ENCODE measurements at places on chromosomes 11 and 22.

- no peak for DNase-seq
These were observed 11.0 kb upstream of the CCDC34 start for GRCh38 chr11:27373856-27374602.

DNA sequence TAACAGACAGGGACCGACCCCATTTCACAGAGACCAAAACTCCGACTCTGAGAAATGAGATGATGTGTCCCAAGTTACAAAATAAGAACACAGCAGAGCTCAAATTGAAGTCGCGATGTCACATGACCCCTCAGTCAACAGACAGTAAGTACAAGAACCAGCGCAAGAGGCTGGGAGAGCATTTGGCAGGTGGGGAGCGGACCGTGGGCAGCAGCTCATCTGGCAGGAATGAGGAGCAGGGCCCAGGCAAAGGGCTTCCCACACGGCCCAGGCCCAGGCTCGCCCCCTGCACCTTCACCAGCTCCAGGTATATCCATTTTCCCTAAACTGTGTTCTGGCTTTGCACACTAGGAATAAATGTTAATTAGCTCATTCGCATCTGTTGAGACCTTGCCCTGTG lies 34.3 kb downstream of the SCUBE1 start:
- peak; percentile 91 for DNase-seq

GRCh38 chr11:19832086-19832750 lies 119.6 kb downstream of the NAV2 start:
- DNase-seq: no peak

DNA sequence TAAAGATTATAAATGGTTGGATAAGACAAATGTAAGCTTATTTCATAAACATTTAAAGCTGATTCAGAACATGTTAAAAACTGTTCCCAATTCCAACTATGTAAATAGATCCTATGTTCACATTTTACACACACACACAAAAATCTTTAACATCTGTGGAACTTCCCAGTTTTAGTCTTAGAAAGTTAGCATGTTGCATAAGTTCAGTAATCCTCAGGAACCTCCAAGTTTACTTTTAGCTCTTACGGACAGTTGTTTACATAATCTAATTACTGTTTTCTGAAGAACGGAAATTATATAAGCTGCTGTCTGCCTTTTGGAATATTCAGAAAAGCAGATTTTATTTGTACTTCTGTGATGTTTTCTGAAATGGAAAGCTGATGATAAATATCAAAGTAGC lies 53.3 kb downstream of the PANX1 start:
- no peak for DNase-seq

GRCh38 chr22:29443452-29443851 lies 5.1 kb downstream of the RFPL1 start:
- no peak for DNase-seq

GRCh38 chr11:91086028-91086427 lies 863.2 kb upstream of the CHORDC1 start:
- DNase-seq: no peak

DNA sequence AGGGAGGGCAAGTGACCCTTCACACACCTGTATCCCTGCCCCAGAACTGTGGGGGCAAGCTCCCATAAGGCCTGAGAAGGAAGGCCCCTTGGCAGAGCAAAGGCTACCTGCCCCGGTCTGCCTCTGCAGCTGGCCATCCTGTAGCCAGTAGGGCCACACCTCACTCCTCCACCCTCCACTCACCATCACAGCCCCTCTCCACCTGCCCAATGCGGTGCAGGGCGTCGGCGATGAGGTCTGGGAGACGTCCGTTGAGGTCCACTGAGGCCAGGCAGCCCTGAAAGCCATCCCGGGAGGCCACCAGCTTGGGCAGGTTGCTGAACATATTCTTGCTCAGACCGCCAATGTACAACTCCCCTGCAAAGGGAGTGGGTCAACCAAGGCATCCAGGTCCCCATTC lies 57.5 kb downstream of the SLC22A12 start:
- no peak for DNase-seq

DNA sequence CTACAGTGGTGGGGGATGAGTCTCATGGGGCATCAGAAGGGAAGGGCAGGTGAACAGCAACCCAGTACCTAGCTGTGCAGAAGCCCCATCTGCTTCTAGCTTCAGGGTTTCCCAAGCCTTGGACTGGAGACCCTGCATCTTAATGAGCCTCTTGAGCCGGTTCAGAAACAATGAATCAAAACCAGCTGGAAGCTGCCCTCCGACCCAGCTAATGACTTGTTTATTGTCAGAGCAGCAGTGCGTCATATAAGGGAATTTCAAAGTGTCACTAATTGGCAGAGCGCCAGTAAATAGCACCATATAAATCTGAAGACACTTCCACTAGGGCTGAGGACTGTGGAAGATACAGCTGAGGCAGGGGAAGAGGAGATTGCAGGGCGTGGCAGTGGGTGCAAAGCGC lies 57.5 kb downstream of the RPUSD4 start:
- no peak for DNase-seq

- no peak for DNase-seq
These were observed 90.9 kb downstream of the PDHX start for GRCh38 chr11:35007277-35007676.

- no peak for DNase-seq
These were observed 196.9 kb downstream of the CSNK2A3 start for GRCh38 chr11:11155962-11156815.

DNA sequence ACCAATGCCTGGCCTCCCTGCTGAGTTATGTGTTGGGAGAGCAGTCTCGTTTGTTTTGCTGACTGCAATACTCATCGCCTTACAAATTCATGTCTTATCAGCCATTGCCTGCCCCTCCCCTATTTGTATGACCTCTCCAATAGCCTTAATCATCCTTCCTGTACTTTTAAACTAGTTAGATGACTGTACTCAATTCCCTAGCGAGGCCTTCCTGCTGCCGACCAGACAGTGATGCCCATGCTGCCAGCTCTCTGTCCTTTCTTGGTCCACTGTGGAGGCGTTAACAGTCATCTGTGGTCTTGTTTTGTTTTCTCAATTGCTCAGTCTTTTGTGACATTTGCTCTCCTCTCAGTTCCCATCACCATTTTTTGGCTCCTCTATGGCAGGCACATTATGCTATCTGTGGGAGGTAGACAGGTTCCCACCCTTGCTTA lies 20.3 kb upstream of the YPEL1 start:
- no peak for DNase-seq

- no peak for DNase-seq
These were observed 120.1 kb upstream of the OR9Q1 start for GRCh38 chr11:57903441-57904123.

- no peak for DNase-seq
These were observed 655.1 kb upstream of the ARHGAP42 start for GRCh38 chr11:100031973-100032372.

DNA sequence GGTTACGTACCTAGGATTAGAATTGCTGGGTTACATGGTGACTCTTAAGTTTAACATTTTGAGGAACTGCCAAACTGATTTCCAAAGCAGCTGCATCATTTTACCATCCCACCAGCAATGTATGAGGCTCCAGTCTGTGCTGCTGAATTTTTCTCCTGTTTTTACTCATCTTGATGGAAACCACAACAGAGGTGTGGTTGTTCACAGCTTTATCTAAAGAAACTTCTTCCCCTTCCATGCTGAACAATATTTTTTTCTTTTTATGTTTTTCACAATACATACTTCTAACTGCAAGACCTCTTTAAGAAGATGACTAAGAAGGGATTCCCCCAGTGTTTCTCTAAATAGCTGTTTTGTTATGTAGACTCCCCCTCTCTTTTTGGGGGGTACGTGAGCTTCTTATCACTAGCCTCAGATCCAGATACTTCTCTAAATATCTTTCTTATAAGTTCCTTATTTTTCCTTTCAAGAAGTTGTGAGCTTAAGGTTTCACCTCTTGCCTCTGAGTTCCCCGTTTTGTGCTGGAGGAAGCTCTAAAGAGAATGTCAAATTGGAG lies 24.0 kb downstream of the TCP11L1 start:
- no peak for DNase-seq

GRCh38 chr11:126830216-126830806 lies 170.3 kb downstream of the KIRREL3 start:
- no peak for DNase-seq

GRCh38 chr11:82975882-82976281 lies 74.3 kb downstream of the DDIAS start:
- DNase-seq: no peak

DNA sequence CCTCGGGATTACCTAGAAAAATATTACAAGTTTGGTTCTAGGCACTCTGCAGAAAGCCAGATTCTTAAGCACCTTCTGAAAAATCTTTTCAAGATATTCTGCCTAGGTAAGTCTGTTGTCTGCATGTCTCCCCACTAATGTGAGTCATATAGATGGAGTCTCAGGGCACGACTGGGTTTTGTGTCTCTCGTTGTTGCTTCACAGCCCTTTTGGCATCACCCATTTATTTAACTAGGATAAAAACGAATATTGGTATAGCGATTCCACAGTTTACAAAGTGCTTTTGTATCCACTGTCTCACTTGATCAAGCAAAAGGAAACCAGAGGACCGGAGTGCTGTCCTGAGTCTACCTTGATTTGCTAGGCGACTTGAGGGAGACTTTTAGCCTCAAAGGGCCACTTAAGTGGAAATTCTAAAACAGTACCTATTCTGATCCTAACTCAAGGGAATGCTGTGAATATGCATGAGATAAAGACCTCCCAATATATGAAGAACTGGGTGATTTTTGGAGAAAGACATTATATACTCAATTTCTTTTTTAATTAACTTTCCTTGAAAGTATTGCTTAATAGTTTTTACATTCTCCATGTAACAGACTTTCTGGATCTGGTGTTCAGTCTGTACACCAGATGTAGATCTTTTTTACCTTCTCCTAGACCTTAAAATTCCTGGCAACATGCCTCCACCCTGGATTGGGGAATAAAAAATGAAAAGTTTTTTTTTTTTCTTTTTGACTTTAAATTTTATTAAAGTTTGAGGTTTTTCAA lies 590 bp downstream of the NNMT start:
- no peak for DNase-seq

- no peak for DNase-seq
These were observed 8.3 kb upstream of the MAPK11 start for GRCh38 chr22:50278461-50278860.

- no peak for DNase-seq
These were observed 160.5 kb upstream of the TBCEL start for GRCh38 chr11:120863359-120863758.

DNA sequence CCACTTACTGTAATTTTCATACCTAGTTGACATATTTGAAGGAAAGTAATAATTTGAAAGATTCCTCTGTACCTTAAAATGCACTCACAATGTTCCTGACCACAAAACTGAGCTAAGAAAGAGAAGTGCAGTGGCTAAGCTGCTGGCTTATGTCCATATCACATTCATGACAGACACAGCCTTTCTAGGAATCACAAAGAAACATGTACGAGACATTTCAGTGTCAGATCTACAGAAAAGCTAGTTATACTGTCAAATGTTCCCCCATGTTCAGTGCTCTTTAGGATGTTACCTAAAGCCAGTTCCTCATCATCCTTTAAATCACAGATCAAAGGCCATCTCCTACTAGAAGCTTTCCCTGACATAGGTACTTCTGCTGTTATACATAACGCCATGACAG lies 142.2 kb upstream of the C11orf58 start:
- DNase-seq: no peak
